ENCODE measurements at places on chromosomes 11 and 22. TPM values are rescaled to one million over a fixed set of nuclear protein-coding genes. Genes with fewer than 3 reads are reported as not detected.
A peak's percentile ranks its signal among the peaks of the same experiment; 100 is the strongest.

The MPPED2 gene
- polyA plus RNA-seq: 0.91 TPM

The WBP2NL gene
- 1.6 TPM for polyA plus RNA-seq

The SUN2 gene
- polyA plus RNA-seq: 229 TPM

- peaks cover 53% of the 10 kb centered on the region for H3K4me1 ChIP-seq
- no peaks in the 10 kb centered on the region for H3K27me3 ChIP-seq
- peak overlapping the region; percentile 57 for H3K27ac ChIP-seq
- no peaks in the 10 kb centered on the region for H3K36me3 ChIP-seq
These were observed 80.5 kb upstream of the WNT7B start for GRCh38 chr22:46057246-46058090.

DNA sequence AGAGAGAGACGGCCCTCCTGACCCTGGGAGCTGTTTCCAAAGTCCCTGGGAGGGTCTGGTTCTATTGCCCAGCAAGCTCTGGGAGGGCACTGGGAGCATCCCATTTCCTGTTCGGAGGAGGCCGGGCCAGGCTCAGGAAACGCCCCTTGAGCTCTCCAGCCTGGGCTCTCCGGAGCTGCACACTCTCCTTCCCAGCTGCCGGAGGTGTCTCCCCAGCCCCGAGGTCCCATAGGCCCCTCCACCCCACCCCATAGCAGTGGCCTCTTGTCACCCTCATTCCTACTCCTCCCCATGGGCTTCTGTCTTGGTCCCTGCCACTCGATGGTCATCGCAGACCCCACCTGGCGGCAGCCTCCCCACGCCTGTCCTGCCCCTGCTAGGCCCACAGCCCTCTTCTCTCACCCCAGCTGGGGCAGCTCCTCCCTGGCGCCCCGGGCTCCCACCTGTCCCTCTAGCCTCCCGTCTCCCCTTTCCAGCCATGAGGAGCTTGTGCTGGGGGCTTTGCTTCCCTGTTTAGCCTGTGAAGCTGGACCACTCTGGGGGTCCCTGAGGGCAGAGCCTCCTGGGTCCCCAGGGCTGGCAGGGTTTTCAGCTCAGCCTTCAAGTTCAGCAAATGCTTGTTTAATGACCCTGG lies 2.8 kb downstream of the TSPAN32 start:
- H3K4me1 ChIP-seq: peaks cover 62% of the 10 kb centered on the region
- H3K27me3 ChIP-seq: no peaks in the 10 kb centered on the region
- no peak overlapping the region for H3K4me3 ChIP-seq
- peak; percentile 33 for DNase-seq
- H3K27ac ChIP-seq: no peak overlapping the region
- H3K36me3 ChIP-seq: no peaks in the 10 kb centered on the region

DNA sequence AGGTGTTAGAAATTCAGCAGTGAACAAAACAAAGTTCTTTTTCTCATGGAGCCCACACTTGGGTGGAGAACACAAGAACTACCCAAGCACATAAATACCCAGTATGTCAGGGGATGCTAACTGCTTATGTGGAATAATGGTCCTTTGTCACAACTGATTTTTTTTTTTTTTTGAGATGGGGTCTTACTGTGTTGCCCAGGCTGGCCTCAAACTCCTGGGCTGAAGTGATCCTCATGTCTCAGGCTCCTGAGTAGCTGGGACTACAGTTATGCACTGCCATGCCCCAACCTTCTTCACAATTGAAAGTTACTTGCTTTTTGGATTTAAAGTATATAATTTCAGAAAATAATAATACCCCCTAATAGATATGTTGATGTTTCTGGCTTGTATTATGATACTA lies 122.6 kb upstream of the RASSF10 start:
- H3K4me1 ChIP-seq: no peaks in the 10 kb centered on the region
- DNase-seq: no peak
- H3K4me3 ChIP-seq: no peak overlapping the region
- H3K27me3 ChIP-seq: no peaks in the 10 kb centered on the region
- H3K27ac ChIP-seq: no peak overlapping the region
- H3K36me3 ChIP-seq: no peaks in the 10 kb centered on the region

DNA sequence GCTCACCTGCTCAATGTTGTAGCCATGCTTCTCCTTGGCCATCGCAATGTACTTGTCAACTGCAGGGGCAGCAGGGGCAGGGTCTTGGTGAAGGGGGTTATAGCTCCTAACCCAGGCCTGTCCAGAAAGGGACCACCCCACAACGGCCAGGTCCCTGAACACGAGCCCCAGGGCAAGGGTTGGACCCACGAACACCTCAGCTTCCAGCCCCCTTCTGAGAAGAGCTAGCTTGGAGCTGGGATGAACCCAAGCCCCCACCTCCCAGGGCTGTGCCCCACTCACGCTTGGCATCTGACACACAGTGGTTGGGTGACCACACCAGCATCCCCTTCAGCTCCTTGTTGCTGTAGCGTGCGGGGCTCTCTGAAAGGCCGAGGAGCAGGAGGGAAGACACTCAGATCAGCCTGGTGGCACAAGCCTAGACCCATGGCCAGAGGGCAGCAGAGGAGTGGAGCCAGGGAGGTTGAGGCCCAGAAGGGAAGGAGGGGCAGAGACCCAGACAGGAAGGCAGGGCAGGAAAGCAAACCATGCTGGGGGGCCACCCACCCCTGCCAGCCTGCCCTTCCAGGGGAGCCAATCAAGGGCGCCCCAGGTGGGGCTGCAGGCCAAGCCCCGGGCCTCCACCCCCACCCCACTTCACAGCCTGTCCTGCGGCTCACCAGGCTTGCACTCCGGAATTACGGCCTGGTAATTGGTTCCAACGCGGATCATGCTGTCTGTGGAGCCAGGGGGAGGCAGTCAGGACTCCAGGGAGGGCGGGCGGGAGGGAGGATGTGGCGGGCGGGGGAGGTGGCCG lies 1.9 kb downstream of the RCOR2 start:
- H3K27ac ChIP-seq: no peak overlapping the region
- peaks cover 2% of the 10 kb centered on the region for H3K36me3 ChIP-seq
- H3K4me1 ChIP-seq: peaks cover 33% of the 10 kb centered on the region
- H3K27me3 ChIP-seq: peaks cover 17% of the 10 kb centered on the region

DNA sequence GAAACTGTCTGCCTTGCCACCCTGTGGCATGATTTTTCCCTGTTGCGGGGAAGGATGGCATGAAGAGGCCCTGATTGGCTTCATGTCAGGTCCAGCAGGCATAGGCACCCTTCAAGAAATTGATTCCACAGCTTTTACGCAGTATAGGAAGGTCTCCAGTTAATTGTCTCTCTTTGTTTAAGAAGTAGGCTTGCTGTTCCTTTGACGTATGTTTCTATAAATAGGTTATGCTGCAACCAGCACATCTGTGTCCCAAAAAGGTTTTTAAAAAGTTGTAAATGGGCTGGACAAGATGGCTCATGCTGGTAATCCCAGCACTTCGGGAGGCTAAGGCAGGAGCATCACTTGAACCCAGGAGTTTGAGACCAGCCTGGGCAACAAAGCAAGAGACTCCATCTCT lies 62.6 kb downstream of the CD6 start:
- no peaks in the 10 kb centered on the region for H3K27me3 ChIP-seq
- no peak overlapping the region for H3K27ac ChIP-seq
- no peak for DNase-seq
- no peak overlapping the region for H3K4me3 ChIP-seq
- no peaks in the 10 kb centered on the region for H3K4me1 ChIP-seq
- no peaks in the 10 kb centered on the region for H3K36me3 ChIP-seq

DNA sequence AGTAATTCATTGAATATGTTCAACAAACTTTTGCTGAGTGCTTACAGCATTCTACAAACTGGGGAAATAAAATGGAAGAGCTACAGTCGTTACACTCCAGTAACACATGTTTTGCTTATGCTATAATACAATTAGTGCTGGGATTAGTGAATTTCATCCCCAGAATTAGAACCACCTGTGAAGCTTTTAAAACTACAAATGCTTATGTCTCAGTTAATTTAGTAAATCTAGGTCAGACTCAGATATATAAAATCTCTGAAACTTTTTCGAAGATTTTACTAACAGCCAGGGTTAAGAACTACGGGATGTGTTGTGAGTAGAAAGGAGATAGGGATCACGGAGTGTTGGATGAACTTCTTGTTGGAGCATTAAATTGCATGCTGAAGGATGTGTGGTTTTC lies 33.7 kb upstream of the EED start:
- no peaks in the 10 kb centered on the region for H3K36me3 ChIP-seq
- no peak overlapping the region for H3K4me3 ChIP-seq
- peaks cover 6% of the 10 kb centered on the region for H3K4me1 ChIP-seq
- no peak for DNase-seq

GRCh38 chr11:62419314-62419929 lies 589 bp downstream of the SCGB1A1 start:
- H3K4me3 ChIP-seq: no peak overlapping the region
- no peak for DNase-seq
- H3K27me3 ChIP-seq: no peaks in the 10 kb centered on the region
- H3K27ac ChIP-seq: no peak overlapping the region
- no peaks in the 10 kb centered on the region for H3K36me3 ChIP-seq

GRCh38 chr11:9861860-9862725 lies 198.2 kb downstream of the SWAP70 start:
- peaks cover 18% of the 10 kb centered on the region for H3K4me1 ChIP-seq
- H3K36me3 ChIP-seq: no peaks in the 10 kb centered on the region
- H3K27me3 ChIP-seq: no peaks in the 10 kb centered on the region
- no peak overlapping the region for H3K27ac ChIP-seq
- peak; percentile 67 for DNase-seq

DNA sequence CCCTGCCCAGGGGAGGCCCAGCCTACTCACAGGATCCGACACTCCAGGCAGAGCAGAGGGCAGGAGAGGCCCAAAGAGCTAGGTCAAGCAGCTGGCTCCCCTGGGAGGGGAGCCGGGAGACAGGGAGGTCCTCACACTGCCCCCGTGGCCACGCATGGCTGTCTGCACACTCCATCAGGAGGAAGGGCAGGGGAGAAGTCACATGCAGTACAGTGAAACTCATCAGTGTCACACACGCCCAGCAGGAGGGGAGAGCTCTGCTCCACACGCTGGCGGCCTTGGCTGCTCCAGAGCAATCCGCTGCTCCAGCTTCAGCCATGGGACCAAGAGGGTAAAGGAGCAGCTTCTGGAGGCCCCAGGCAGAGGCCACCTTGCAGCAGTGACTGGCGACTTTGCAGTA lies 14.3 kb downstream of the TCIRG1 start:
- H3K36me3 ChIP-seq: peaks cover 41% of the 10 kb centered on the region
- no peaks in the 10 kb centered on the region for H3K27me3 ChIP-seq
- H3K27ac ChIP-seq: no peak overlapping the region
- H3K4me3 ChIP-seq: no peak overlapping the region

DNA sequence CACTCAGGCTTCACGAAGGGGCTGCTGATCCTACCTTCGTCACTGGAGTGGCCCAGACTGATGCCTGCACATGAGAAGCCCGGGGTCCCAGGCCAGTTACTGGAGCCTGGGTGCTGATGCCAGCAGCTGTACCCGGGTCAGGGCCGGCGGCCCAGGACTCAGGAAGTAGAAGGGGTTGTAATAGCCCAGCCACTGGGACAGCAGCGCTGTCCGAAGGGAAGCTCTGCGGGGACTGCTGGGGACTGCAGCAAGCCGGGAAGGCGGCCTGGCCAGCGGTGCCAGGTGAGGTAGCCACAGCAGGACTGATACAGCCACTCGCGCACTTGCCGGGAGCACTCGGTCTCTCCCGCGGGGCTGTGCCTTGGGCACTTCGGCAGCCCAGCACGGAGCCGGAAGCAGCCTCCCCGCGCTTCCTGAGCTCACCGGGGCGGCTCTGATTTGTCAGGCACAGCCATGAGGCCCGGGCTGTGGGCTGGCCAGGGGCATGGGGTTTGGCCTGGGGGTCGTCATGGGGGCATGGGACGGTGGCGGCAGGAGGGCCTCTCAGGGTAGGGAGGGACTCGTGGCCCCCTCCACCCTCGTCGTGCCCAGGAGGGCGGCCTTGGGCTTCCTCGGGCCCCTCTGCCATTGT lies 13.9 kb upstream of the OR8K1 start:
- no peaks in the 10 kb centered on the region for H3K36me3 ChIP-seq
- no peaks in the 10 kb centered on the region for H3K4me1 ChIP-seq
- no peak for DNase-seq
- no peak overlapping the region for H3K27ac ChIP-seq
- H3K27me3 ChIP-seq: no peaks in the 10 kb centered on the region

DNA sequence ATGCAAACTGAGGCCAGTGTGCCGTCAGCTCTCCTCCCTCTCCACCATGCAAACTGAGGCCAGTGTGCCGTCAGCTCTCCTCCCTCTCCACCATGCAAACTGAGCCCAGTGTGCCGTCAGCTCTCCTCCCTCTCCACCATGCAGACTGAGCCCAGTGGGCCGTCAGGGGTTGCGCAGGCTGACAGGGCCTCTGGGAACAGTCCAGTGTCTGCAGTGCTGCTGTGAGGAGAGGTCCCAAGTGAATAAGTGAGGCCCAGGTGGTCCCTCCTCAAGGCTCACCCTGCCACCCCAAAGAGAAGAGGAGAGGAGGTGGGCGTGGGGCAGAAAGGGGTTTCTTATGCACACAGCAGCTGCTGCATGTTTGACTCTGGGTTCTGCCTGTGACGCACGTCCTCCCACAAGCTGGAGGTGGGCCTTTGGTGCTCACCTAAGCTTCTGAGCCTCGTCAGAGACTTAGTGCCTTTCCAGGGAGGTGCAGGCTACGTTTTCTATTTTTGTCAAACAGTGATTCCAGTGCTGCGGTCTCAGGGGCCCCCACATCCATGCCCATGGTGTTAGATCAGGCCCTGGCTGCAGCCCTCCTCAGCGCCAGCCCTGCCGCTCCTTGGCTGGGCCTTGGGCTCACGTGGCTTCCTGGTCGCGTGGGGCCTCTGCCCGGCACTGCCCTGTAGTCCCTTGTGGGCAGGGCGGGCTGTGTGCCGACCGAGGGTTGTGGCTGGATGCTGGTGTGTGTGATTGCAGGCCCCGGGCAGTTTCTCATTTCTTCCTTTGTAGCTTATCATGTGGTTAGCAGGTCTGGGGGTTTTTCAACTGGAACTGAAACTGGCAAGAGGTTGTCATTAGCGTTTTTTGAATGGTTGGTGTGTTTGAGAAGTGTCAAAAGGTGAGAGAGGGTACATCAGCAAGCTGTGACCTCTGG lies 7.1 kb downstream of the TPCN2 start:
- H3K27ac ChIP-seq: peak overlapping the region; percentile 98
- peak overlapping the region; percentile 15 for H3K4me3 ChIP-seq
- H3K27me3 ChIP-seq: no peaks in the 10 kb centered on the region
- peaks cover 30% of the 10 kb centered on the region for H3K36me3 ChIP-seq
- peaks cover 64% of the 10 kb centered on the region for H3K4me1 ChIP-seq
- peak; percentile 94 for DNase-seq

- H3K27me3 ChIP-seq: no peaks in the 10 kb centered on the region
- no peak for DNase-seq
- H3K4me3 ChIP-seq: no peak overlapping the region
- no peak overlapping the region for H3K27ac ChIP-seq
- H3K36me3 ChIP-seq: no peaks in the 10 kb centered on the region
- H3K4me1 ChIP-seq: peaks cover 16% of the 10 kb centered on the region
These were observed 2.0 kb upstream of the CAPN5 start for GRCh38 chr11:77064648-77065217.

DNA sequence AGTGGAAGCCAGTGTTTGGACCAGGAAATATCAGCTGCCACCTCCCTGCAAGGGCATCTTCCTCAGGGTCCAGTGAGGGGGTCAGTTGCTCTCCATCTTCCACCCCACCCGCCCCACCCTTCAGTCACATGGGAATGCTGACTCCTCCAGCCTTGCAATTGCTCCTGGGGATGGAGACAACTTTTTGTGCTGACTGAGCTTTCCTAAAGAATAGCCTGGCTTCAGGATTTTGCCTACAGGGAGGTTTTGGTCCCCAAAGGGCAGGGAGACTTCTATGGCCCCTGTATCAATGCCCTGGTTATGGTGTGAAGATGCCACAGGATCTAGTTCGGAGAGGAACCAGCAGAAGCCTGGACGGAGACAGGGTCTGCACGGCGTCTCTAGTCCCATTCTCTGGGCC lies 124.0 kb upstream of the LMO1 start:
- no peaks in the 10 kb centered on the region for H3K27me3 ChIP-seq
- no peak overlapping the region for H3K4me3 ChIP-seq
- no peaks in the 10 kb centered on the region for H3K36me3 ChIP-seq
- no peak overlapping the region for H3K27ac ChIP-seq
- no peak for DNase-seq

GRCh38 chr11:113992459-113993110 lies 17.7 kb downstream of the HTR3A start:
- no peak for DNase-seq
- no peak overlapping the region for H3K4me3 ChIP-seq
- H3K27ac ChIP-seq: no peak overlapping the region
- H3K4me1 ChIP-seq: peaks cover 20% of the 10 kb centered on the region
